ENCODE measurements at places on chromosomes 7 and 10. TPM values are rescaled to one million over a fixed set of nuclear protein-coding genes. Genes with fewer than 3 reads are reported as not detected.
A peak's percentile ranks its signal among the peaks of the same experiment; 100 is the strongest.

CYP3A7 gene
- total RNA-seq, result not detected

DNA sequence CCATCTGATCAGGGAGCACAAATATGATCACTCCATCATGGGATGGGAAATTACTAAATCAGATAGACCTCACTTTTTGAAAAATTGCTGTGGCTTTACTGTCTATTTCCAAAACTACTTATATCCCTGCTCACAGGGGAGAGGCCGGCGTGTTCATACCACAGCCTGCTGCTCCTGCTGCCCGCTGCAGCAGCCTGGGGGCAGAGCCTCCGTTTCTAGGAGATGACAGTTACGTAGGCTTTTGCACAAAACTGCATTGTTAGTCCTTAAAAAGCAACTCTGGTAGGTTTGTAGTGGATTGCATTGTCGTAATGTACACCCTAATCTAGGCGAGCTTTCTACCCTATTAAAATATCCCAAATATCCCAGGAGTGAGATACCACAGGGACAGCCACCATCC, 203.7 kb downstream of the EBF3 start:
- no peak for DNase-seq

- peak; percentile 53 for DNase-seq
These were observed 44.9 kb downstream of the BAMBI start for GRCh38 chr10:28722065-28722803.

TRPV6 gene
- total RNA-seq, result not detected

GRCh38 chr10:19832699-19833098, 16.5 kb downstream of the PLXDC2 start:
- DNase-seq, result no peak
